GM04503 (cell line): ENCODE measurements at places on chromosomes 6 and 20.

DNA sequence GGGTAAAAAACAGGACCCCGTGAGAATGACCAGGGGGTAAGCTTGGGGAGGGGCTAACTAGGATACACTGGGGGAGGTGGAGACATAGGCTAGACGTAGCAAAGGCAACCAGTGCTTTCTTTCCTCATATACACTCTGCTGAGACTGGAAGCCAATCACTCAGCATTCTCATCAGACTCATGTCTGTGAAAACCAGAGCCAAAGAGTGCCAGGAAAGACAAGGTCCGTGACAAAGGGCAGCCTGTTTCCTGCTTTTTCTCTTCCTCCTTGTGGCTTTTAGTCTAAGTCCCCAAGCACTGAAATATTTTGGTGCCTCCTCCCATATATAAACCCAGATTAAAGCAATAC lies 97.9 kb upstream of the NEDD9 start:
- DNase-seq, result no peak

DNA sequence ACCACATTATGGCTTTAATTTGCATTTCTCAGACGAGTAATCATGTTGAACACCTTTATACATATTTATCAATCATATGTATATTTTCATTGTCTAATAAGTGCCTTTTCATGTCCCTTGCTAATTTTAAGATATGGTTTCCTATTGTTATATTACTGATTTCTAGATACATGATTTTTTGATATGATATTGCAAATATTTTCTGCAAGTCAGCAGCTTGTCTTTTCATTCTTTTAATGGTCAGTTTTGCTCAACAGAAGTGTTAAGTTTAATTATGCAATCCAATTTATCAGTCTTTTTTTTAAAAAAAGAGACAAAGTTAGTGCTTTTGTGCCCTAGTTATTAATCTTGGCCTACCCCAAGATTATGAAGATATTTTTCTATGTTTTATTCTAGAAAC lies 1377.8 kb upstream of the CITED2 start:
- no peak for DNase-seq

DNA sequence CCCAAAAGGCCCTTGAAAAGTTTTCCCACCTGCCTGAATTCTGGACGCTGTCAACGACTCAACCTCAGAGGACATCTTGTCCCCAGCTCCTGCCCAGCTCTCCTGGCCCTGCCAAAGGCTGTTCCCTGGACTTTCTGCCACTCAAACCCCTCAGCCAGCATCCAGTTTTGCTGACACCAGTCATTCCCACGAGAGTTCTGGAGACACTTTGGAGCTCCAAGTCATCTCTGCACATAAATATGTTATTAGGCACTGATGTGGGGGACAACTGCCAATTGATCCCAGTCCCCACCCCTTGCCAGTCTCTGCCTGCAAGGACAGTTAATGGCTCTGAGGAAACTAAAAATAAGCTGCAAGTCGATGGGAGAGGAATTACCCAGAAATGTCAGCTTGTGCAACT lies 38.9 kb upstream of the KCNB1 start:
- DNase-seq, result no peak

- DNase-seq, result no peak
Measured at GRCh38 chr6:132085731-132086130, 134.6 kb upstream of the CCN2 start.

GRCh38 chr6:135586388-135586787 lies 88.8 kb upstream of the AHI1 start:
- no peak for DNase-seq

DNA sequence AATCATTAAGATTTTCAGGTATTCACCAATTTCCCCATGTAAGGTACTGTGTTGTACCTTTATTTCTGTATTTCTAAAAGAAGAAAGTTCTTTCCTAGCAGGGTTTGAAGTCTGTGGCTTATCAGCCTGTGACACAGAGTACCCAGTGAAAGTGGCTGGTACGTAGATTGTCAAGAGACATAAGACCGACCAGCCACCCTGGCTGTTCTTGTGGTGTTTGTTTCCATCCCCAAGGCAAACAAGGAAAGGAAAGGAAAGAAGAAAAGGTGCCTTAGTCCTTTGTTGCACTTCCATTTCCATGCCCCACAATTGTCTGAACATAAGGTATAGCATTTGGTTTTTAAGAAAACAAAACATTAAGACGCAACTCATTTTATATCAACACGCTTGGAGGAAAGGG lies 40.6 kb upstream of the SMIM28 start:
- no peak for DNase-seq

DNA sequence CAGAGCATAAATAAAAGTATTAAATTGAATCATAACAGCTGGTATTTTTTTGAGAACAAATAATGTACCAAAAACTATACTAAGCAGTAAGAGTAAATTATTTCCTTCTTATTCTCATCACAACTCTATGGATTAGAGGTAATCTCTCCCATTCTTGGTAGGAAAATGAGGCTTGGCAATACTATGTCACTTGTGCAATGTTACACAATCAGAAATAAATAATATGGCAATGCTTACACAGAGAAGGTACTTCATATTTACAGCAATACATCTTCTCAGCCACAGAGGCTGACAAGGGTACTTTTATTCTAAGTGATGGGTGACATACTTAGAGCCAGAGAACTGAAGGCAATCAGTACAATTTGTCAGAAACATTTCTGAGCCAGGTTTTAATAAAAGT lies 3.9 kb downstream of the DST start:
- DNase-seq, result no peak
